CD4-positive, alpha-beta T cell treated with Interleukin-17A for 1 hour (primary cell): ENCODE measurements at places on chromosomes 3 and 15.

- DNase-seq: no peak
Observed at GRCh38 chr3:78163379-78163778, 1123.5 kb downstream of the ROBO2 start.

DNA sequence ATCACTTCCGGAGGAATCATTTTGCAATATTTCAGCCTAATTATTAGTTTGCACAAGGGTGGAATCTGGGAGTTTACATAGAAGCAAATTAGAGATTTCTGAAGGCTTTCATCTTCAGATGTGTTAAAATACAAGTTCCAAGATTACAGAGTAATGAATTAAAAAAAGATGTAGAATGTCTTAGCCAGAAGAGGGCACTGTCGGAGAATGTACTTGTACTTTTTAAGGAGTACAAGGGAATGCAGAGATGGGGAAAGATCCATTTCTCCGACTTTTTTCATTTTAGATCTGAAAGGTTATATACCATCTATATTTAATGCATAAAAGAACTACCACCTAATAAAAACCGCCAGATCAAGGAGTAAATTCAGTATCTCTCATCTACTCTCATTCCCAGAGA lies 43.1 kb upstream of the WDR5B start:
- peak; percentile 15 for DNase-seq

DNA sequence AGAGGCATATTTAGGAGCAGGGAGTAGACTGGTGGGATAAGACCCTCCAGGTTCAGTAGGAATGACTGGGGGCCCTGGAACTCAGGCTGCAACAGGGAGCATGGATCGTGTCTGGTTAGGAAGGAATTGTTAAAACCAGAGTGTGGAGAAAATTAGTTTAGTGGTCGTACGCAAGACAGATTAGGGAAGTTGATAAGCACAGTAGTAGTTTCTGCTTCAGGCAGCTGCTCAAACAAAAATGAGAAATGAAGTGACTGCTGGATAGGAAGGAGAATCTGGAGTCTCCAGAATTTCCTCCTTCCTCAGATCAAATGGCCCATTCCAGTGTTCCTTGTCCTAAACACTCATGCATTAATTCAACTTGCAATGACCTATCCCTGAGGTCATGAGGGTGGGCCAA lies 11.2 kb downstream of the MYD88 start:
- DNase-seq: no peak

DNA sequence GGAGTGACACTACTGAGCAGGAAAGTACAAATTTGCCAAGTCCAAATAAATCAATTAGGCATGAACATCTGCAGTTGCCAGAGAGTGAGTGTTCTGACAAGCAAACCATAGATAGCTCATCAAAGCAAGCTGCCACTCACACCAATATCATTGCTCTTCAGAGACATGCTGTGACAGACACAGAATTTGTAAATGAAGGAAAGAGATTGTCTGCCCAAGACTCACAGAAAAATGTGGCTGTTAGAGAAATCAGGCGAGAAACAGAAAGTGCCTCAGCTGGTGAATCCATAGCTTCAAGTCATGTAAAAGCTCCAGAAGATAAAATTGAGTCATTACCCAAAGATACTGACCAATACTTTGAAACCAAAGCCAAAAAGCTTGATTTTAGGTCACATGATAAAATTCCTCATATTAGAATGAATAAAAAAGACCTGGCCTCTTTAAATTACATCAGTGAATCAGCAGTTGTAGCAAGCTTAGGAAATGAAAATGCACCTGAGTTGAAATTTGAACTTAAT lies 50.8 kb downstream of the CRYBG3 start:
- no peak for DNase-seq

DNA sequence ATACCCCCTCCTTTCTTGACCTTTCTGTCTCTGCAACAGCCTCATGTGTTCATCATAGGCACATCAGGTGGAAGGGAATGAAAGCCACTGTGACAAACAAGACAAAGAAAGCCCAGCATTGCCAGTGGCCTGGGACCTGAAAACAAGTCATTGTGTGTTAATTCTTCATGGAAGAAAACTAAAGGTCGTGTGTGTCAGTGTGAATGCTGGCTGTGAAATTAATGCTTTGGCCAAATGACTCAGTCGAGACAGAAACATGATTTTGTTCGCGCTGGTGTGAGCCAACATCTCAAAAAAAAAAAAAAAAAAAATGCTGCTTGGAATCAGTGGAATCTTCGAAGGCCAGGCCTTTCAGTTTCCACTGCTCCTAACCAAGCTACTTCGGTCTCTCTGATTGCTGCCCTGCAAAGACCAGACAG lies 386.5 kb upstream of the PROK2 start:
- no peak for DNase-seq

DNA sequence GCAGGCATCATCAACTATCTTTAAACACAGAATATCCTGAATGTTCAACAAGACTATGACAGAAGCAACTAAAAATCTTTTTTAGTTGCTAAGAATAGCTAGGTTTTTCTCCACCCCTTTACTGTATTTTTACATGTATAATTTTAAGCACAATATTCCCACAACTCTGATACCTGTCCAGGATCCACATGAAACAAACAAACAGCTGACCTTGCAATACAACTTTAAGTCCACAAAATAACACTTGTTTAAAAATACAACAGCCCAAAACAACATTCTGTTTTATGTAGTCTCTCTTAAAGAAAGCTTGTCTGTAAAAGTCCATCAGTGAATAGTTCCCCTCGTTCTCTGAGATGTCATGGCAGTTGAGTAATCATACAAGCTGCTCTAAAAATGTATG lies 41.1 kb downstream of the IFT57 start:
- no peak for DNase-seq

DNA sequence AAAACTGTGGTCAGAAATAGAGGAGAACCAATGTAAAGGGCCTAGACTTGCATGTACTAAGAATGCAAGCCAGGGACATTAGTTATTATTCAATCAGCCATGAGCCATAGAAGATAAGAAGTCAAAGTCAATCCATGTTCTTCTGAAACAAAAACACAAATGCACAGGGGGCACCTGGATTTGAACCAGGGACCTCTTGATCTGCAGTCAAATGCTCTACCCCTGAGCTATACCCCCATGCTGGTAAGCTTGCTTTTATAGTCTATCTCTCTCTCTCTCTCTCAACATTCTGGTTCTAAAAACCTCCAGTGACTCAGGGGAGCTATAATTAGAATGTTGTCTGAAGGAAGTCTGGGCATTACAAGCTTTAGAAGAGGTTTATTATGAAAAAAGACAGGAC lies 85.6 kb upstream of the ACP3 start:
- no peak for DNase-seq

- DNase-seq: no peak
Observed at GRCh38 chr3:194328942-194329582, 22.1 kb downstream of the CPN2 start.

GRCh38 chr15:65198571-65198970 lies 12.7 kb downstream of the CILP start:
- DNase-seq: no peak

- DNase-seq: no peak
Observed at GRCh38 chr15:34258151-34258550, 33.3 kb downstream of the EMC4 start.

- DNase-seq: peak; percentile 66
Observed at GRCh38 chr3:39147711-39148434, 5.5 kb downstream of the CSRNP1 start.

DNA sequence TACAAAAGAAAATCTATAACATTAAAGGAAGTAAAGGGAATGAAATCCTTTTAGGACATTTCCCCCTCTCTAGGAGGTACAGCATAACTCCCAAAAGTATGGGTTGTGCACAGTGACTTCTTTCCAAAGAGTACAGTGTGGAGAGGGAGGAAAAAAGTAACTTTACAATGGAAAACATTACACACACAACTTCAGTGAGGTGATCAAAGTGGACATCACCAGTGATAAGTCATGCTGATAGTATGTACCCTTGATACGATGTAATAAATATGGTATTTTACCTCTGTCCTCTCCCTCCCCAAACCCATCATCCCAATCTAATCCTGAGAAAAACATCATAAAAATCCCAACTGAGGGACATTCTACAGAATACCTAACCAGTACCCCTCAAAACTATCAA lies 10.8 kb downstream of the PLD1 start:
- DNase-seq: no peak

GRCh38 chr3:129686941-129687340 lies 80.5 kb upstream of the PLXND1 start:
- no peak for DNase-seq

DNA sequence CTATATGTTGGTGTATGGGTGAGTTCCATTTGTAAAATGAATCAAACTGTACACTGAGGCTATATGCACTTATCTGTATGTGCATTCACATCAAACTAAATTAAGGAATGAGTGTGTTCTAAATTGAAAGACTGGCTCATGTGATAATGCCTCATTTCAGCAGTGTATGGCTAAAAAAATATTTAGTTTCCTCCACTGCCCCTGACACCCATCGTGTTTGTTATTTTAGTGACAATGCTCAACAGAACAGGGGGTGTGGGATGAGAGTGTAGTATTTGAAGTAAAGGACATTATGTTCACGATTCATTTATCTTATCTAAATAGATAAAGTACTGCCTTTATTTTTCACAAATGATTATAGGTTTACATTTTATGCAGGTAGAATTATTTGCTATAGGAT lies 301.1 kb upstream of the ARPP21 start:
- DNase-seq: no peak

- no peak for DNase-seq
Observed at GRCh38 chr3:124063197-124063909, 71.4 kb upstream of the ROPN1 start.

DNA sequence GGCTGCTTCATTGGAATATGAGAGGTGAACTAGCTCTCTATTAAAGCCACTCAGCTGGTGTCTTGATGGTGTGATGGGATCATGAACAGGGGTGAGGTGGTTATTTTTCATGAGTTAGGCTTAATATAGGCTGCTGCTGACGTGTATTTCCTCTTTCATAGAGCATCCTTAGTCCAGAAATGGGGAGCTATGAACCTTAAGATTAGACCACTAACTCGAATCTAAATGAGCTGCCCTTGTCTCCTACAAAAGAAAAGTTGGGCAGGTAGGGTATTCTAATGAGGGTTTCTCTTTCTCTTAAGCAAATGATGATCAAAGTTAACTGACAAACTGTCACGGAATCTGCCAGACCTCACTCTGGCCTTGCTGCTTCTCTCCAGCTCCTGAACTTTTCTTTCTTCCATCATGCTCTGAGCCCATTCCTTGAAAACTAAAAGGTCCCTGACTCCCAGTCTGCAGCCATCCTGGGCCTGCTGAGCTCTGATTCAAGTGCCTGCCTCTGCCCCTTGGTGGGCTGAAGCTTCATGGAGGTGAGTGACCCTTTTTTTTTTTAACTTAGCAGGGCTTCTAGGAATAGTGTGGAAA lies at the start of gene TRIM69:
TRIM69 (plus strand) TSS at position 348 of the 585 bp plus-strand sequence; CDS start at position 525, 177 bp downstream.
- peak; percentile 60 for DNase-seq

- DNase-seq: no peak
Observed at GRCh38 chr3:41682996-41683395, 278.9 kb downstream of the ULK4 start.

DNA sequence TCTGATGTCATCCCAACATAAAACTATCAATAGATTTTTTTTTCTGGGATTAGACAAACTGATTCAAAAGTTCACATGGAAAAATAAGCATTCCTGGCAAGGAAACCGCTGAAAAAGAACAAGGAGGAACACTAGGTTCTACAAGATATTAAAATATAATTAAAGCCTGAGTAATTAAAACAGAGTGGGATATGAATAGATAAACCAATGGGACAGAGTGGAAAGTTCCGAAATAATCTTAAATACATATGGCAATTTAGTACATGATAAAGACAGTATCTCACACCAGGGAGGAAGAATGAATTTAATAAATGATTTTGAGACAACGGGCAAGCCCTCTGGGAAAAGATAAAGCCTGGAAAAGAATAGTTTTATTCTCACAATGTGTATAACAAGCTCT lies 4.7 kb downstream of the GLDN start:
- no peak for DNase-seq

DNA sequence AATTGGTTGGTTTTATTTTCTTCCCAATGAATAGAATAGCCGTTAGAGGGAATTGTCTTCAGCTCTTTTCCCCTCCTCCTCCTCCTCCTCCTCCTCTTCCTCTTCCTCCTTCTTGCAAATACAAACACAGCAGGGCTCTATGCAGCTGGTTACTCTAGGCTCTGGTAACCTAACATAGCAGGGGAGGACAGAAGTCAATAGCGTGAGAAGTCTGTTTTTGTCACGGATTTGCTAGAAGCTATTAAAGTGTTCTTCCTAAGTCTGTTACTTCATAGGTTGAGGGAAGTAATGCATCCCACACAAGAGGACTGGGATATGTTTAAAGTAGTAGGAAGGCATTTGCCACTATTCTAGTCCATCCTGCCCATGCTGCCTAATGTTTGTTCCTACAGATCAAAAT lies 374.7 kb upstream of the TPRG1 start:
- DNase-seq: no peak

GRCh38 chr3:30751610-30752299 lies 142.7 kb downstream of the GADL1 start:
- peak; percentile 46 for DNase-seq

GRCh38 chr15:66907826-66908743 lies 157.3 kb upstream of the SMAD3 start:
- DNase-seq: peak; percentile 11

GRCh38 chr3:66490214-66490613 lies 10.6 kb downstream of the LRIG1 start:
- DNase-seq: peak; percentile 42

GRCh38 chr3:173743516-173743915 lies 346.0 kb downstream of the NLGN1 start:
- no peak for DNase-seq

DNA sequence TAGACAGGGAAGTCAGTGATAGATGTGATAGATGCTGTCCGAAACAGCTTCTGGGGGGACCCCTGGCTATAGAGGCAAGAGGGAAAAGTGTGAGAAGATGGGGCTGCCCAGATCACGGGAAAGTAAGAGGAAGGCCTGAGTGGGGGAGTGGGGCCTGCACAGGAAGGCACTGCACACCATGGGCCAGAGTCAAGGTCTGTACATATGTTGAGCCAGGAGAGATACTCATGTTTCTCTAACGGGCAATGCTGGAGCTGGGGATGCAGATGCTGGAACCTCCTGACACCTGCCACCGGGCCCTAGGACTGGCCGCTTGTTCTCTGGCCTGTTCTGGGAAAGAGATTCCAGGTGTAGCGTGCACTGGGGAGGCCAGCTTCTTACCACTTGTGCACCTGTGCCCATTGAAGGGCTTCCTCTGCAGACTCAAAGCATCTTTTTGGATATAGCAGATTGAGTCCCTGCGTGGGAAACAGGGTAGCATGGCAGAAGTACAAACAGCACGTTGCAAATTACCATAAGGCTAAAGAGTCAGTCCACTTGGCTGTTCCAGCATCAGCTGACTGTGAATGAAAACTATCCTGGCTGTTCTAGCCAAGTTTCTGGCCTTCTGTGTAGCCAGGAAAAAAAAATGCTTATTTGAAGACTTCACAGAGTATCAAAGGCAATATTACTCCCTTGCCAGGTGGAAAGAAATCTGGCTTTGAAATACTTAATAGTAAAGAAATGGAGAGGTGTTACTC lies 77.1 kb upstream of the GSK3B start:
- DNase-seq: no peak

- DNase-seq: no peak
Observed at GRCh38 chr3:108744762-108745161, 12.4 kb downstream of the RETNLB start.

GRCh38 chr15:61936528-61937195 lies 123.6 kb downstream of the VPS13C start:
- DNase-seq: no peak

- DNase-seq: peak; percentile 57
Observed at GRCh38 chr3:172461530-172462138, 13.4 kb upstream of the GHSR start.

GRCh38 chr15:47945872-47946650 lies 174.7 kb upstream of the SLC24A5 start:
- DNase-seq: no peak

- no peak for DNase-seq
Observed at GRCh38 chr3:139074565-139075115, 29.9 kb upstream of the PRR23C start.
